ENCODE measurements at places on chromosomes 5 and 9.
A peak's percentile ranks its signal among the peaks of the same experiment; 100 is the strongest.

DNA sequence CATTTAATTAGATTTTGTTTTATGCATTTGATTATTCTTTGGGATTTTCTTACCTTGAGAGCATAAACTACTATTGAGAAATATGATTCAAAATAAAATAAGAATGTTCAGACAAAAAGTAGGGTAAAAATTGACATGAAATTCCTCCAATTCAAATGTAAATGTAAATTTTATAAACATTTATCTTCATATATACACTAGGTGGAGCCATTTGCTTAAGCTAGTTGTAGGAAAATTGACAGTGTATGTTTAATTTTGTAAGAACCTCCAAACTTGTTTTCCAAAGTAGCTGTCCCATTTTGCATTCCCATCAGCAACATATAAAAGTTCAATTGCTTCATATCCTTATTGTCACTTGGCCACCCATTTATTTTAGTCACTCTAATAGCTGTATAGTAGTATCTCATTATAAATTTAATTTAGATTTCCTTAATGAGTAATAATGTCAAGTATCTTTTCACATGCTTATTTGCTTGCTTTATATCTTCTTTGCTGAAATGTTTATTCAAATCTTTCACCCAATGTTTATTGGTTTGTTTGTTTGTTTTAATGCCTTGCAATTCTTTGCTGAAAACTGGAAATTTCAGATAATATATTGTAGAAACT is 37.6 kb upstream of the SLCO6A1 start:
- DNase-seq: no peak

DNA sequence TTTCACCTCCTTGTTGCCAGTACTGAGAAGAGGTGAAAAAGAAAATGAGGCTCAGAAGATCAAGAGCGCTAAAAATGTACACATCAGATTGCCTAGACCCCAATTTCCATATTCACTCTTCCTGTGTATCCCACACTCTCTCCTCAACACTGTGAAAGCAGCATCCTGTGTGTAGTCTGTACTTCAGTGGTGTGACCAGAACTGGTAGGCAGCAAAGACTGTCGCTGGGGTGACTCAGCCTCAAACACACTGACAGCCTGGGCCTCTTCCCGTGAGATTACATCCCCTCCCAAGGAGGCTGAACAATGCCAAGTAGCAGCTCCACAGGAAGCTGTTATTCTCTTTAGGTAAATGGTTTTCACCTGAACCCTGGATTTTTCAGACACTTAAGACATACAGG is 135.5 kb downstream of the CCDC192 start:
- DNase-seq: no peak

DNA sequence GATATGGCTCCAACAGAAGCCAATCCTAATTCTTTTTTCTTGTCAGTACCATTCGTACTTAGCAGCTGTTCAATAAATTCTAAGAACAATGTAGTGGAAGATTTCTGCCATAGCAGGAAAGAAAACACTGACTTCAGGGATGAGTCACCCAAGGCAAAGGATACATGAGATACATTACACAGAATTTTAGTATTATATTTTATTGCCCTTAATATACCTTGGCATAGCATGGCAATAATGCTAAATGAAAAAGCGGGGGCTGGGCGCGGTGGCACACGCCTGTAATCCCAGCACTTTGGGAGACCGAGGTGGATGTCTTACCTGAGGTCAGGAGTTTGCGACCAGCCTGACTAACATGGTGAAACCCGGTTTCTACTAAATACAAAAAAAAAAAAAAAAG is 619.1 kb upstream of the DAB2 start:
- DNase-seq: no peak

- no peak for DNase-seq
Observed at GRCh38 chr5:172637110-172637580, 3.9 kb upstream of the NEURL1B start.

- DNase-seq: peak; percentile 27
Observed at GRCh38 chr9:124617477-124618141, 110.4 kb upstream of the NR5A1 start.

GRCh38 chr9:4489919-4490704 is at the start of gene SLC1A1:
Gene SLC1A1 (plus strand): TSS chr9:4490468. CDS start chr9:4490680, 212 bp downstream.
- DNase-seq: no peak

DNA sequence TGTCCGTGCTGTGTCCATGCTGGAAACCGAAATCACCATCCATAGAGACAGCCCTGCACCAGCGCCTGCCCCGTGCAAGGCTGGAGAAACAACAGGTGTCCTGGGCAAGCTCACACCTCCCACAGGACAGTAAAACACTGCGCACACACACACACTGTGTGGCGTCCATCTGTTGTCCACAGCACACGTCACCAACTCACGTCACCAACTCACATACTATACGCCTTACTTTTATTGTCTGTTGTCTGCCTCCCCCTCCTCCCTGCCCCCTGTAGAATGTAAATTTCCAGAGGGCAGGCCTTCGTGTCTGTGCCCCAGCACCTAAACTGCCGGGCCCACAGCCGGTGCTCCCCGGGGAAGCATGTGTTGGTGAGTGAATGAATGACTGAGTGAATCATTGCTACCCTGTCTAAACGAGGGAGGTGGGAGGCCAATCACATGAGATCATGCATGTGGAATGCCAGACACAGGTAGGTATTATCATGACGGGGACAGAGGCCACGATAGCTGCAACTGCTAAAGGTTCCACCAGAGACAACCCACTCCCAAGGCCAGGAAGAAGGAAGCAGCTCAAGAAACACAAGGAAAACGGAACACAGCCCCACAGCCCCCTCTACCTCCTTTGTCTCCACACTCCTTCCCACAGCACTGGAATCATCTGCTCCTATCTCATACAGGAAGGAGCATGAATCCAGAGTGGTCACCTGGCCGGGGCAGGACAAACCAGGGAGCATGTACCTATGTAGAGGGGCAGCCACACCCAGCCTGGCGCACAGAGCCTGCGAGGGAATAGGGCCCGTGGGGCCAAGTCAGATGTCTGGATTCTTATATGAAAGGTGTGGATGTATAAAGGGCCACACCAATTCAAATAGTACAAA is 41.9 kb downstream of the STK10 start:
- no peak for DNase-seq

DNA sequence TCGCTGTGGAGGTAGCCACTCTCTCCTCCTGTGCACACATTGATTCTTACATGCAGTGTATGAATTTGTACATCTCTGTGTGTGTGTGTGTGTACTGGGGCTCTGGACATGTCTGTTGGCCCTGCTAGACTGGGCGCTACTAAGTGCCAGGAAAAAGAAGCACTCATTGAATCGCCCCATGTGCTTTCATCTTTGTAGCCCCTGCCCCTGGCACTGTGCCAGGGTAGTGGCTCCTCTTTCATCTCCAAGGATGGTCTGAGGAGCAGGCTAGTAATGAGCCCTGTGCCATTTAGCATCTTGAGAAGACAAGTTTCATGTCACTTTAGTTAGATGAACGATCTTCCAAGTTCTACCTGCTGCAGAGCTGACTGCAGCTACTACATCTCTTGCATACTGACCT is 34.4 kb upstream of the EQTN start:
- DNase-seq: no peak

GRCh38 chr9:113436728-113437515 is 26.4 kb downstream of the C9orf43 start:
- DNase-seq: no peak

DNA sequence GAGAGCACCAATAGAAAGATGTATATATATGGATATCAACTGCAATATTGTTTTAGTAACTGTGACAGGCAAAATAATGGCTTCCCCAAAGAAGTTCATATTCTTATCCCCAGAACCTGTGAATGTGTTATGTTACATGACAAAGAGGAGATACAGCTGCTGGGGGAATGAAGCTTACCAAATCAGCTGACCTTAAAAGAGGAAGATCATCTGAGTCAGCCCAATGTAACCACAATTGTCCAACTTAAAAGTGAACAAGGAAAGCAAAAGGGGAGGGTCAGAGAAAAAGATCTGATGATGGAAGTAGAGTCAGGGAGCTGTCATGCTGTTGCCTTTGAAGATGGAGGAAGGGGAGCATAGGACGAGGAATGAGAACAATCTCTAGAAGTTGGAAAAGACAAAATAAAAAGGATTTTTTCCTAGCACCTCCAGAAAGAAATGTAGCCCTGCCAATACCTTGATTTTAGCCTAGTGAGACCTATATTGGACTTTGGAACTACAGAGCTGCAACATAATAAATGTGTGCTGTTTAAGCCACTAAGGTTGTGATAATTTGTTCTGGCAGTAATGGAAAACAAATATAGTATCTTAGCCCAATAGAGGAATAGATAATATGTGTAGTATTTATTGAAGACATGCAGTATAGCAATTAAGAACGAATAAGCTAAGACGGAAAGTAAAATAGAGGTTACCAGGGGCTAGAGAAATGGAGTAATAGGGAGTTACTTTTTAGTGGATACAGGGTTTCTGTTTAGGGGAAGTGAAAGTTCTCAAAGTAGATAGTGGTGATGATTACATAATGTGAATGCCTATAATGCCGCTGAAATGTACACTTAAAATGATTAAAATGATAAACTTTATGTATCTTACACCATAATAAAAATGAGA is 115.9 kb downstream of the PIK3R1 start:
- DNase-seq: no peak

DNA sequence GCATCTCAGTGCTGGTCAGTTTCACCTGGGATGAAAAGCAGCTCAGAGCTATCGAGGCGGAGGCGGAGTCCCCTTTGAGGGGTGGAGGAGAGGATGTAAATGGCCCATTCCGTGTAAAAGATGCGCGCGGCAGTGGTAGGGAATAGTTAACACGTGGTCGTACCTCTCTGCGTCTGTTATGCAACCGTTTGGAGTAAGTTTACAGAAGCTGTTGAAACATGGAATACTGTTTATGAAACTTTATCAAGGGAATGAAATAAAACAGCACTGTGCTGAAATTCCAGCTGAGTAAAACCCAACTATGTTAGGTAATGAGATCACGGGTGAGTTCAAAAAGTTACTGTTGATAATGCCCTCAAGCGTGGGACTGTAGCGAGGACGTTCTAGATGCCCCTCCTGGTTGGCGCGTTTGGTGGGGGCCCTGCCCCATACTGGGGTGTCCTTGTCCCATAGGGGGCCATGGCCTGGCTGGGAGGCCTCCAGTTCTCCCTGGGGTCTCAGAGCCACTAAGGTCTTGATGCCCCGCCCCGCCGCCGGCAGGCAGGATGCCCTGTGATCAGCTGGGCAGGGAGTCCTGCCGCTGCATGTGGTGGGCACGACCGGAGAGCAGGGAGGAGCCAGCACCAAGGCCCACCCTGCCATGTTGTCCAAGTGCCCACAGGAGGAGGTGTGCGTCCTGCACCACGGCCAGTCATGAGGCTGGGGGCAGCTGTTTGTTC is 90.9 kb downstream of the COL5A1 start:
- no peak for DNase-seq

DNA sequence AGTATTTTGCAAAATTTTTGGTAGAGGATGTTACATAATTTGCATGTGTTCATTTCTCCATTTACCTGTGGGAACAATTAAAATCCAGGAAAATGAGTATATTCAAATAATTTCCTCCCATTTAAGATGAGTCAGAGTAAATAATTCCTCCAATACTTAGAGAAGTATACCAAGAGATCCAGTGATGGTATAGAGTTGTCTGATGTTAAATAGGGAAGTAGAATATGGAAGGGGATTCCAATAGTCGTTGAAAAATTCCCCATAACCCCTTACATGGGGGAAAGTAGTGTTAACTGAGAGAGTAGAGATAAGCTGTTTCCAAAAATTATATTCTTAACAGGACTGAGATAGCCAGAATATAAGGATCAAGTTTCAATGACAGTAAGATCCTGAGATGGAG is 15.7 kb downstream of the CD274 start:
- DNase-seq: no peak

DNA sequence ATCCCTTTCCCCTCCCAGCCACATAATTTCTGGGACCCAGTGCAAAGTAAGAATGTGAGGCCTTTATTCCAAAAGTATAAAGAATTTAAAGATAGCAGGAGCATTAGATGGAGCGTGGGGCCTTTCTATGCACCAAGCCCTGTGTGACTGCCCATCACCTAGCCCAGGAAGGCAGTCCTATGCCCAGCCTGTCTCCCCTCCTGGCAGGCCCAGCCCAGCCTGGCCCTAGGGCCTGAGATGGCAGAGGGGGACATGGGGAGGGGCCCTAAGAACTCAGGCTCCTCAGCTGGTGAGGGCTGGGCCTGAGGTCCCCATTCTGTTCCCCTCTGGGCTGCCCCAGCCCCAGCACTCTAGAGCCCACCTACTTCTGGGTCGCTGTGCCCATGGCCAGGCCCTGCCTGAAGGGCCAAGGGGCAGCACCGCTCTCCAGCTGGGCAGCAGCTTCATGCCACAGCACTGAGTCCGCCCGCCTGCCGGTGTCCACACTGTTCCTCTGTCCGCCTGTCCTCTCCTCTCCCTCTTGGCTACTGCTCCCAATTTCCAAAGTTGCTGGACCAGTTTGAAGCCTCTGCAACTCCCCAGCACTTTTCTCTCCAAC is 995 bp upstream of the SLC23A1 start:
- no peak for DNase-seq

GRCh38 chr5:167968837-167969236 is 322.6 kb upstream of the WWC1 start:
- no peak for DNase-seq

DNA sequence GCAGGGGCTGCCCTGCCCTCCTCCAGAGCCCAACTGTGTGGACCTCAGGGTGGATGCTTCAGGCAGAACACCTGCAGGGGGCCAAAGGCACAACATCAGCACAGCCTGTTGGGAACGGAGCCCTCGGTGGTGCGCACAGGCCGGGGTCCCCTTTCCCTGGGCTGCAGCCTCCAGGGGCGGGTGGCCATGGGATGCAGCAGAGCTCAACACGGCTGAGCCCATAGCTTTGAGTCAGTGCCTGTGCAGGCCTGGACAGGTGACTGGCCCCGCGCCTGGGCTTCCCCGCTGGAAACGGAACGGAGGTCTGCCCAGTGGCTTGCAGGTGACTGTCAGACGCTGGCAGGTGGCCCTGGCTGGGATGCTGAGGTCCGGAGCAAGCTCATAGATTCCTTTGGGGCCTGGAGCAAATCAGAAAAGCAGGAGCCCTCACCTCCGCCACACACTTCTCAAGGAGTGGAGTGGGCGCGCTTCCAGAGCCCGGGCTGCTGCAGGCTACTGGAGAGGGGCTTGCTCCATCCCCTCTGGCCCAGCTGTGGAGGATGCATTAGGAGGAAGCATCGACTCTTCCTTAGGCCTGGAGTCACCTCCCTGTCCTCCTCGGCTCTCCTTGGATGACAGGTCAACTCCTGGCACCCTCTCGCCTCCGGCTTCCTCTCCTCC is 69.8 kb upstream of the RNU6ATAC start:
- DNase-seq: no peak

DNA sequence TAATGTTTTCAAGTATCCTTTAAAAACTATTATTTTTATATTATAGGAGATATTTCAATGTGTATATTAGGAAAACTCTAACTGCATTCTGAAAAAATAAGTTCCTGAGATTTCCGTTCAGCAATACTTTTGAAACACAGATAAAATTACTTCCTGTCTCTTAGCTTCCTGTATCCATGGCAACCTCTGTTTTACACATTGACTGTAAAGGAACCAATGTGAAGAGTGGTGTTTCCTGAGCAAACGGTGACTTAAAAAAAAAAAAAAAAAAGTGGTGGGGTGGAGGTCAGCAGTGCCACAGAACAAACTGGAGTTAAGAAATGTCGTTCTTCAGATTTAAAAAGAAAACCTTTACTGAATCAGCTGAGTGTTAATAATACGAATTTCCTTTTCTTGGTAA is at the start of gene LRRC70:
Gene LRRC70, plus strand, starts transcription at position 280 of the 400 bp plus-strand sequence. CDS start 620 bp downstream, outside the sequence.
- no peak for DNase-seq

GRCh38 chr9:134434894-134435506 is 108.7 kb downstream of the RXRA start:
- peak; percentile 16 for DNase-seq

- DNase-seq: no peak
Observed at GRCh38 chr5:119400245-119400644, 44.4 kb downstream of the TNFAIP8 start.

Measured in NCI-H1048 (cell line).